ENCODE measurements at places on chromosomes 3 and 15.

GRCh38 chr3:20047341-20047779, 7.1 kb downstream of the KAT2B start:
- peaks cover 34% of the 10 kb centered on the region for H3K4me1 ChIP-seq
- no peak for DNase-seq
- H3K27ac ChIP-seq = no peak overlapping the region
- peak overlapping the region; percentile 42 for H3K4me3 ChIP-seq
- H3K36me3 ChIP-seq = no peaks in the 10 kb centered on the region

- H3K4me1 ChIP-seq = peaks cover 12% of the 10 kb centered on the region
- no peaks in the 10 kb centered on the region for H3K27me3 ChIP-seq
- no peaks in the 10 kb centered on the region for H3K36me3 ChIP-seq
- peak overlapping the region; percentile 72 for H3K4me3 ChIP-seq
- no peak for DNase-seq
- peak overlapping the region; percentile 46 for H3K27ac ChIP-seq
Observed at GRCh38 chr15:88802250-88802990, 816 bp upstream of the ACAN start.

DNA sequence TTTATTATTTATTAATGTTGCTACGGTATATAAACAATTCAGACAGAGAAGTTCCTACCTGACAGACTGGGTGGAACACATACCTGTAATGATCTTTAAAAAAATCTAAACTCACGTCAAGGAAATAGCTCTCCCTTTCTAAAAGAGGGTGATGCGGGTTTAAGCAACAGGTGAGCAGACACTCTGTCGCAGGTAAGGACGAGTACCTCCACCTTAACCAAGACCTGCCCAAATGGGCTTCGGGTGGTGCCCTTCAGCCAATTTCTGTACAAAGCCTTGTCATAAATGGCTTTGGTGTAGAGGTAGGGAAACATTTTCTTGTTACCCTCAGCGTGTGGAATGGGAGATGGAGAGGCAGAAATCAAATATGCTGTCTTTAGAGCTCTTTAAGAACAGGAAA, 67.0 kb downstream of the CHSY1 start:
- H3K4me3 ChIP-seq = no peak overlapping the region
- H3K27ac ChIP-seq = no peak overlapping the region
- no peak for DNase-seq
- peaks cover 77% of the 10 kb centered on the region for H3K4me1 ChIP-seq
- no peaks in the 10 kb centered on the region for H3K36me3 ChIP-seq

DNA sequence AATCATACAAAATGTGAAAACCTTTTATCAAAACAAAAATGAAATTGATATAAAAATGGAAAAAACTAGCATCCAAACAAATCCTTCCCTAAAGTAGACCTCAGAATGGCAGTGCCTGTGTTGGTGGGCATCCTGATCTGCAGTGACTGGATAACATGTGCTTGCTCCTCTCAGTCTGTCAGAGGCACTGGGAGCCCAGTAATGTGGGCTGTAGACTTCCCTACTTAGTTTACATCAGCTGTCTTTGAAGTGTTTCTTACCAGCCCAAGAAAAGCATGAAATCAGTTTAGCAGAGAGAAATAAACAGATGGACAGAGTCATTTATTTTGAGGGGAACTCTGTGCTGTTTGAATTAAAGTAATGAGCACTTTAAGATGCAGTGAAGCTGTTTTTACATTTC, 37.8 kb upstream of the RORA start:
- H3K27ac ChIP-seq = no peak overlapping the region
- H3K4me3 ChIP-seq = no peak overlapping the region
- DNase-seq = no peak
- H3K4me1 ChIP-seq = no peaks in the 10 kb centered on the region
- H3K27me3 ChIP-seq = no peaks in the 10 kb centered on the region

DNA sequence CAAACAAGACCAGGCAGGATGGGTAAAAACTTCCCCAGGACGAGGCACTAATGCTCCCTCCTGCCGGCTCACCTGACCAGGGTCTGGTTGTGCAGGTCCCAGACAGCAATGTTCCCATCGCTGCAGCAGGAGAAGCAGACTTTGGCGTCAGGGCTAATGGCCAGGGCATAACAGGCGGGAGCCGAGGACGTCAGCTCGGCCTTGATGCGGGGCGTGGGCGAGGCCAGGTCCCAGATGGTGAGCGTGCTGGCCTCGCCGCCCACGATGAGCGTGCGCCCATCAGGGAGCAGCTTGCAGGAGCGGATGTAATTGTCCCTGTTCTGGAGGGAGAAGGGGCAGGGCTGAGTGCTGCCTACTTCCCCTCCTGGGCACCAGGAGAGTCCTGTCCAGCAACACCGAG, 43.4 kb downstream of the TLE3 start:
- no peak overlapping the region for H3K4me3 ChIP-seq
- no peaks in the 10 kb centered on the region for H3K27me3 ChIP-seq
- H3K4me1 ChIP-seq = no peaks in the 10 kb centered on the region
- peaks cover 93% of the 10 kb centered on the region for H3K36me3 ChIP-seq

- no peaks in the 10 kb centered on the region for H3K36me3 ChIP-seq
- peak overlapping the region; percentile 40 for H3K4me3 ChIP-seq
- H3K27ac ChIP-seq = no peak overlapping the region
- DNase-seq = no peak
- H3K4me1 ChIP-seq = peaks cover 48% of the 10 kb centered on the region
Observed at GRCh38 chr15:98719137-98719740, 70.9 kb downstream of the IGF1R start.

- no peaks in the 10 kb centered on the region for H3K4me1 ChIP-seq
- no peak overlapping the region for H3K27ac ChIP-seq
- DNase-seq = peak; percentile 28
- H3K36me3 ChIP-seq = no peaks in the 10 kb centered on the region
- no peaks in the 10 kb centered on the region for H3K27me3 ChIP-seq
- H3K4me3 ChIP-seq = no peak overlapping the region
Observed at GRCh38 chr3:142828703-142829305, 60.1 kb downstream of the PCOLCE2 start.

DNA sequence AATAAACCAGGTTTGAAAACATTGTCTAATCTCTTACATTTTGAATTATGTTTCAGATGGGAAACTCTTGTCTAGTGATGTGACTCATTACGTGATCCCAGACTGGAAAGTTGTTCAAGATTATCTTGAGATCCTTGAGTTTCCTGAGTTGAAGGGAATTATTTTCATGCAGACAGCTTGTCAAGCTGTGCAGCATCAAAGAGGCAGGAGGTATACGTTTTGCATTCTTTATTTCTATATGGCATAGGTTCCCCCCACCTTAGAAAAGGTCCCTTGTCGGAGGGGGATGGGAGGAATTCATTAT, 1.5 kb downstream of the DIS3L start:
- peaks cover 12% of the 10 kb centered on the region for H3K4me1 ChIP-seq
- H3K27me3 ChIP-seq = no peaks in the 10 kb centered on the region
- peak overlapping the region; percentile 88 for H3K4me3 ChIP-seq
- peaks cover 3% of the 10 kb centered on the region for H3K36me3 ChIP-seq
- H3K27ac ChIP-seq = peak overlapping the region; percentile 83

- no peaks in the 10 kb centered on the region for H3K36me3 ChIP-seq
- no peak for DNase-seq
- no peaks in the 10 kb centered on the region for H3K27me3 ChIP-seq
- H3K4me1 ChIP-seq = peaks cover under 1% of the 10 kb centered on the region
Observed at GRCh38 chr3:5116538-5116937, 5.6 kb upstream of the ARL8B start.

GRCh38 chr3:71725271-71725991, at the start of gene EIF4E3:
TSS of gene EIF4E3 (minus strand) at chr3:71725402. CDS start at chr3:71725367, 35 bp downstream.
- H3K36me3 ChIP-seq = no peaks in the 10 kb centered on the region
- DNase-seq = no peak
- no peak within 1 kb of the TSS for H3K27ac ChIP-seq

GRCh38 chr15:100785181-100786138, 94.2 kb upstream of the ALDH1A3 start:
- no peak overlapping the region for H3K27ac ChIP-seq
- DNase-seq = no peak
- no peaks in the 10 kb centered on the region for H3K27me3 ChIP-seq
- H3K4me3 ChIP-seq = no peak overlapping the region
- no peaks in the 10 kb centered on the region for H3K4me1 ChIP-seq
- H3K36me3 ChIP-seq = no peaks in the 10 kb centered on the region

DNA sequence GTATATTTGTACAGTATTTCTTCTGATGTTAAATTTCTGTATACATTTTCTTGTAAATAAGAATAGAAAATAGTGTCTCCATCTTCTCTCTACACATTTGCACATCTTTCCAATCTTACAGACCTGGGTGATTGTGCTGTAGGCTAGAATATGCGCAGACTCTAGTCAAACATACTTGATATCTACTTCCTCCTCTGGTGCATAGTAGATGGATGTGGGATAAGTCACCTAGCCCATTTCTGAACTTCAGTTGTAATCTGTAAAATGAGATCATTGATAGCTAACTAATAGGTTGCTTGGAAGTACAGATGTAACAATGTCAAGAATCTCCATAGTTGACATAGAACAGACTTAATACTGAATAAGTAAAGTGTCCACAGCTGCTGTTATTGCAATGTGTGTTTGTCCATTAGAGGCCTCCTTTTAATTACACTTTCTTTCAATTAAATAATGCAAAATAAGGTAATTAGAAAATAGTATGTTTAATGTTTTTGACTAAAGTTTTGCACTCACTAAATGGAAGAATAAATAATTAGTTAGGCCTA, 46.7 kb downstream of the ALCAM start:
- no peak overlapping the region for H3K4me3 ChIP-seq
- DNase-seq = no peak
- H3K27ac ChIP-seq = no peak overlapping the region
- H3K27me3 ChIP-seq = no peaks in the 10 kb centered on the region

- H3K27me3 ChIP-seq = no peaks in the 10 kb centered on the region
- H3K36me3 ChIP-seq = no peaks in the 10 kb centered on the region
- no peak overlapping the region for H3K4me3 ChIP-seq
- no peak overlapping the region for H3K27ac ChIP-seq
Observed at GRCh38 chr3:62236016-62236415, 137.3 kb downstream of the FEZF2 start.

GRCh38 chr3:81823882-81824395, 62.5 kb upstream of the GBE1 start:
- no peak for DNase-seq
- H3K4me1 ChIP-seq = peaks cover 4% of the 10 kb centered on the region
- no peak overlapping the region for H3K27ac ChIP-seq
- H3K27me3 ChIP-seq = no peaks in the 10 kb centered on the region

DNA sequence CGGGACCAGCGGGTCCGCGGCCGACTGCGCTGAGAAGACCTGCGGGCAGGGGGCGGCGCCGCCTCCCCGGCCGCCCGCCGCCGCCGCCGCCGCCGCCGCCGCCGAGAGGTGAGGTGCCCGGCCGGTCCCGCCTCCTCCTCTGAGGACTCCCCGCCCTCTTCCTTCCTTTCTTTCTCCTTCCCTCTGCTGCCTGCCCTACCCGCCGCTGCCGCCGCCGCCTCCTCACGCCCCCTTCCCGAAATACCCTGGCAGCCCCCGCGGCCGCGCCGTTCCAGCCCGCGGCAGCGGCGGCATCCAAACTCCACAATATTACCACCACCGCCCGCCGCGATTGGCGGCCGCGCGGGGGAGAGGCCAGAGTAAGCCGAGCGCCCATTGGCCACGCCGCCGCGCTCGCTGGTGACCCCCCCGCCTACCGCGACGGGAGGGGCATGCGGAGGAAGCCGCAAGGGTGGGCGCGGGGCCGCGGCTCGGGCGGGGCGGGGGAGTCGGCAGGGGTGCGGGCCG, 61.8 kb upstream of the ANKRD28 start:
- H3K4me1 ChIP-seq = peaks cover 24% of the 10 kb centered on the region
- H3K36me3 ChIP-seq = no peaks in the 10 kb centered on the region
- peak; percentile 54 for DNase-seq
- peak overlapping the region; percentile 59 for H3K27ac ChIP-seq
- peak overlapping the region; percentile 93 for H3K4me3 ChIP-seq

GRCh38 chr15:64774629-64775493, 528 bp downstream of the RBPMS2 start:
- H3K4me1 ChIP-seq = no peaks in the 10 kb centered on the region
- H3K27me3 ChIP-seq = no peaks in the 10 kb centered on the region
- H3K4me3 ChIP-seq = peak overlapping the region; percentile 81
- no peaks in the 10 kb centered on the region for H3K36me3 ChIP-seq

DNA sequence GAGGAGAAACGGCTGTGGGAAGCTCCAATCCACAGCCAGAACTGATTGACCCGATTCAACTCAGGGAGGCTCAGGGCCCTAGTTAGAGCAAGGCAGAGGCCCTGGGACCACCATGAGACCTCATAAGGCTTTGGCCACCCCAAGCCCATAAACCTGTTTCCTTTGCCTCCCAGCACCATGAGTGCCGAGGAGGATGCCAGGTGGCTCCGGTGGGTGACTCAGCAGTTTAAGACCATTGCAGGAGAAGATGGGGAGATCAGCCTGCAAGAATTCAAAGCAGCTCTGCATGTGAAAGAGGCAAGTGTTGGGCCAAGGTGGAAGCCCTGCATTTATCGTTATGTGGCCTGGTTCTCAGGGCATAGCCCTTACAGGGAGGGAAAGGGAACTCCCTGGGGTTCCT, 11.9 kb downstream of the NOX5 start:
- no peaks in the 10 kb centered on the region for H3K36me3 ChIP-seq
- no peak for DNase-seq
- no peak overlapping the region for H3K4me3 ChIP-seq
- no peak overlapping the region for H3K27ac ChIP-seq
- no peaks in the 10 kb centered on the region for H3K27me3 ChIP-seq

DNA sequence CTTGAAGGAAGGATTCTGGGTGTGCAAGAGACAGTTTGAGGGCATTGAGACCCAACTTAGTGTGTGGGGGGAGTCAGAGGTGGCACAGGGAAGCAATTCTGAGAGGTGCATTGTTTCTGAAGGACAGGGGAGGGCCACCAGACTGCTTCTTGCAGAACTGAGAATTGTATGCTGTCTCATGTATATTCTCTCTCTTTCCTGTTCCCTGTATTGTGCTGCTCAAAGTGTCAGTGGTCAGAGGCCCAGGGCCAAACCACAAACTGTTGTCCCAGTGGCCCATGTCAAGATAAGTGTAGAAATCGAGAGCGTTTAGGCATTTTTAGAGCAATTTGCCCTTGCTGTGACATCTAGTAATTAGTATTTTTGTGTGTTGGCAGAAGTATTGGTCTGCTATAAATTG, 567.1 kb downstream of the EDEM1 start:
- H3K4me1 ChIP-seq = no peaks in the 10 kb centered on the region
- no peak for DNase-seq
- H3K4me3 ChIP-seq = no peak overlapping the region
- H3K27ac ChIP-seq = no peak overlapping the region
- H3K27me3 ChIP-seq = no peaks in the 10 kb centered on the region

- no peak for DNase-seq
- H3K4me3 ChIP-seq = no peak overlapping the region
- H3K27ac ChIP-seq = no peak overlapping the region
- H3K36me3 ChIP-seq = no peaks in the 10 kb centered on the region
- H3K4me1 ChIP-seq = no peaks in the 10 kb centered on the region
Observed at GRCh38 chr3:173340626-173341025, 56.9 kb upstream of the NLGN1 start.

DNA sequence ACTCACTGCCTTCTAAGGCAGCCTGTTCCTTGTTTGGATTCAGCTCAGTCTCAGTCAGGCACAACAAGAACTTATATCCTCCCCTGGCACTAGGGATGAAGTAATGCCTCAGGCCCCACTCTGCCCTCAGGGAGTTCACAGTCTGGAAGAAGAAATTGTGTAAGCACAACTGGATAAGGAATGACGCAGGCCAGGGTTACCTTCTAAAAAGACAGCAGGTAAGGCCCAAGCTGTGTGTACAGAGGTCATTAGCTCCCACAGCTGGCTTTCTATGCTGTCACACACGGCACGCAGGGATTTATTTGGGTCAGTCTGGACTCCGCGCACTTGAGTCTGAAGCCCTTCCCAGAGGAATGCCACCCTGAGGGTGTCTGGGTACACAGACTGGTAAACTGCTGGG, 82.9 kb downstream of the IQSEC1 start:
- no peak overlapping the region for H3K4me3 ChIP-seq
- peaks cover 17% of the 10 kb centered on the region for H3K4me1 ChIP-seq
- H3K36me3 ChIP-seq = no peaks in the 10 kb centered on the region
- no peak for DNase-seq
